Retina (tissue), 1 donor: ENCODE measurements at places on chromosomes 7 and 10.

- no peak for DNase-seq
These were observed 57.1 kb upstream of the ABLIM1 start for GRCh38 chr10:114715171-114715670.

DNA sequence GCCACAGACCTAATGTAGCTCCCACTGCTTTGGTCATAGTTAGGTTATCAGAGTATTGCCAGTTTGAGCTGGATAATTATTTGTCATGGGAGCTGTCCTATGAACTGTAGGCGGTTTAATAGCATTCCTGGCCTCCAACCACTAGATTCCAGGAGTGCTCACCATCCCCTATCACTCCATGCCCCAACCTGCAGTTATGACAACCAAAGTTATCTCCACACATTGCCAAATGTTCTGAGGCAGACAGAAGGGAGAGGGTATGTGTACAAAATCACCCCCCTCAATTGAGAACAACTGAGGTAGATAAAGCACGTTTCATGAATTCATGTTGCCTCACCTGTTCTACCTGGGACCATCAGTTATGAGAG is 119.0 kb upstream of the CACUL1 start:
- no peak for DNase-seq

GRCh38 chr10:110805292-110805691 is 66.4 kb upstream of the PDCD4 start:
- no peak for DNase-seq

GRCh38 chr10:19702215-19702614 is 114.0 kb upstream of the PLXDC2 start:
- DNase-seq: no peak

DNA sequence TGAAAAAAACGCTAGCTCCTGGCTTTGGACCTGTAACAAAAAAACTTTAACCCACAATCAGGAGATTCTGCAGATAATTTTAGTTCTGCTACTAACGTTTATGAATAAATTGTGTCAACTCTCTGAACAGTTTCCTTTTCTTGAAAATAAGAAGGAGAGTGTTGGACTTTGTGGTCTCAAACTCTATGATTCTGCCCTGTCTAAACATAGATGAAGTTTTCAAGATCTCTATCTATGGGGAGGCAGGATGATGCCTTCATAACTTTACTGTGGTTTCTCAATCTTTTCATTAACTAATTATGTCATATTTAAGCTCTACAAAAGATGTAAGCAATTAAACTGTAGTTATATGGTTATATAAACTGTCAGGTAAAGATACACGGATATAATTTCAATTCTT is 162.0 kb downstream of the REEP3 start:
- no peak for DNase-seq

DNA sequence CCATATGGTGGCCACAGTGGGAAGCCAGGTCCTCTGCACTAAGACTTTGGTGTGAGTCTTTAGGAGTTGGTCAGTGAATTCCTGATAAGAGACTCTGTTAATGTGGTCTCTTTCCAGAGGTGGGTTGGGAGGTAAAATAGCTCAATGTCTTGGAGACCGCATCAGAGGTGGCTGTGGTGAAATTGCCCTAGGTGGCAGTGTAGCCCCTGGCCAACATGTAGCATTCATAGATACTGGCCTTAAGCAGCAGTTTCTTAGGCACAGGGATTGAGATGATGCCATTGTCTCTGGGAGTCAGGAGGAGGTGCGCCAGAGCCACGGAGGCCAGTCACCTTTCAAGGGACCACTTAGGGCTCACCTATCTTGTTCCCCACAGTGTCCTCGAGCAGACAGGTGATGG is 202.8 kb downstream of the CREB5 start:
- DNase-seq: no peak

GRCh38 chr10:72006026-72006425 is 41.8 kb downstream of the CHST3 start:
- no peak for DNase-seq

GRCh38 chr7:131568510-131568909 is 12.1 kb upstream of the PODXL start:
- DNase-seq: no peak

DNA sequence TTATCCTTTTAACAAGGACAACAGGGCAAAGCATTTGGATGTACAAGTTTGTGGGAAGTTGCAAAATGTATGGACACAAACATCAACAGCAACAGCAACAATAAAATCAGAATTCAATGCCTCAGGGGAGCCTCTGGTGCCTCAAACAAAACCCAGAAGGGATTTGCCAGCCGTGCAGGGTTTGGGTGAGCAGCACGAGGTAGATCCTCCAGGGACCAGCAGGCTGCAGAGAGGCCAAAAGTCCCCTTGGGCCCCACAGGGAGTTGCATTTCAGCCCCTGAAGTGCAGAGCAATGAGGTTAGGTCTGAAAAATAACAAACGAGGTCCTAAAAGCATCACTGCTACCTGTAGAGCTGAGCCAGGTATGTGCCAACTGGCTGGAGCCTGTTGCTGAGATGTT is 51.7 kb upstream of the CPXM2 start:
- no peak for DNase-seq

DNA sequence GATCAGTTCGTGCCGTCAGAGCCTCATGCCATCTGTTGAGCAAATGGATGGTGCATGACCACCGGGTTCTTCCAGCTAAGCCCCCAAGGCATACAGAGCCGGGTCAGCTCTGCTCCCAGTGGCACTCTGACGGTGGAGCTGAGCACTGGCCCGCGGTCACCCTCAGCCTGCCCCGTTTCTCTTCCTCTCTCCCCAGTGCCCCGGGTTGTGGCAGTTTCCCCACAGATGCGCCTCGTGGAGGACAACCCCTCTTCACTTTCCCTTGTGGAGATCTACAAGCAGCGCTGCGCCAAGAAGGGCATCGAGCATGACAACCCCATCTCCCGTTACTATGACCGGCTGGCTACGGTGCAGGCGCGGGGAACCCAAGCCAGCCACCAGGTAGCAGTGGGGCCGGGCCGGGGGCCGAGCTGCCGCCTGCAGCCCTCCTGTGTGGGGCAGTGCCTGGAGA is 129.9 kb downstream of the TRRAP start:
- no peak for DNase-seq

DNA sequence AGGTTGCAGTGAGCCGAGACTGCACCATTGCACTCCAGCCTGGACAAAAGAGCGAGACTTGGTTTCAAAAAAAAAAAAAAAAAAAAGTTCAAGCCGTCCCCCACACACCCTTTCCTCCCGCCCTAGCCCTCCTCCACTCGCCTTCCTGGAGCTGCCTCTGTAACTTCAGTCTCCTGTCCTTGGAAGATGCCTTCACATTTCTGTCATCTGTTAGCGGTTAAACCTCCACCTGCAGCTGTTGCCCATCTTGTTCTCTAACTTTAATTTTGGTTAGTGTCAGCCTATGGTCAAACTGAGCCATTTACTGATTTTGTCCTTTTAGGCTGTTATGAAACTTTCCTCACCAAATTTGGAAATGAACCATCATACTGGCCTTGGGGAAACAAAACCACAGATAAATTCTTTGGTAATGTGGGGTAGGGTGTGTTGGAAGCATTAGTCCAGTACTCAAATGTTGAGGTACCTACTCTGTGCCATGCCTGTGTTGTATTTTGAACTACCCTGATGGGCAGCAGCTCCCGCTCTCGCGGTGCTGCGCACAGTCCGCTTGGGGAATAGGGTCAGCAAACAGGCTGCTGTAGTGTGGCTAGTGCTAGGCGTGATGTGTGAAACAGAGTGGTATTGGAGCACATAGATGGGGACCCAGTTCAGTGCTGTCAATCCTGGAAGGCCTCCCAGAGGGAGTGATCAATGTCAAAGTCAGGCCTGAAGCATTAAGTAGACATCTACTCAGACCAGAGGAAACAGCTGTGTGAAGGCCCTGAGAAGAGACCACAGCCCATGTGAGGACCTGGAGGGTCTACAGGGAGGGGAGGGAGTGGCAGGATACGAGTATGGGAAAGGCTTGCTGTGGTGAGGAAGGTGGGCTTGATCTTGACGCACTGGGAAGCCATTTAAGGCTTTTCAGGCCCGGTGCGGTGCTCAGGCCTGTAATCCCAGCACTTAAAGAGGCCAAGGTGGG is 26.9 kb downstream of the SFXN4 start:
- DNase-seq: no peak

- no peak for DNase-seq
These were observed 31.8 kb upstream of the GPAM start for GRCh38 chr10:112215342-112215774.

DNA sequence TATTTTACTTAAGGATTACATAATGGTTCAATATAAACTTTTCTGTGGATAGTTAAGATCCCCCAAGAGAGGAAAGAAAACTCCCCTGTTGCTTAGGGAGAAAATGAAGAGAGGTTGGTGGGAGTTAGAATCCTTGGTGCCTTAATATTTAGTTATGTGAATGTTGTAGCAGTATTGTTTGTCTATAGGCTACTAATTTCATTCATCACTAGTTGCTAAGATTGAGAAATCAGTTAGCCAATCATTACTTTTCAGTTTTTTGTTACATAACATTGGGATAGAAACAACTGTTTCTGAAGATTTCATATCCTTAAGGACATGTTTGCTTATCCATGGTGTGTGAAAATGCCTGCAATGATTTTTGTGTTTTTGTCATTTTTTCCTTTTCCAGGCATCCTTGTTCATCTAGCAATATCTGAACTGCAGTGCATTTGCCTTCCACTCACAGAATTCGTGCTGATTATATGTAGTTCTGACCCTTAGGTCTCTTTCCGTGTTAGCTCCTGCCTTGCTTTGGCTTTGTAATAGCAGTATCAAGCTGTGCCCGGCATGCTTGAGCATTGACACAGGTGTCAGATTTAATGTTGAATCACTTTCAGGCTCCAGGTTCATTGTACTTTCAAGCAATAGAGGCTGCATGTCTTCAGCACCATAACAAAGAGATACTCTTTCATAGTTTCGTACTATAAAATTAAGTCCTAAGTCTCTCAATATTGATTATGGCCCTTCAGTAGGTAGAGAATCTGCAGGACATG is 85.0 kb downstream of the PODXL start:
- no peak for DNase-seq

DNA sequence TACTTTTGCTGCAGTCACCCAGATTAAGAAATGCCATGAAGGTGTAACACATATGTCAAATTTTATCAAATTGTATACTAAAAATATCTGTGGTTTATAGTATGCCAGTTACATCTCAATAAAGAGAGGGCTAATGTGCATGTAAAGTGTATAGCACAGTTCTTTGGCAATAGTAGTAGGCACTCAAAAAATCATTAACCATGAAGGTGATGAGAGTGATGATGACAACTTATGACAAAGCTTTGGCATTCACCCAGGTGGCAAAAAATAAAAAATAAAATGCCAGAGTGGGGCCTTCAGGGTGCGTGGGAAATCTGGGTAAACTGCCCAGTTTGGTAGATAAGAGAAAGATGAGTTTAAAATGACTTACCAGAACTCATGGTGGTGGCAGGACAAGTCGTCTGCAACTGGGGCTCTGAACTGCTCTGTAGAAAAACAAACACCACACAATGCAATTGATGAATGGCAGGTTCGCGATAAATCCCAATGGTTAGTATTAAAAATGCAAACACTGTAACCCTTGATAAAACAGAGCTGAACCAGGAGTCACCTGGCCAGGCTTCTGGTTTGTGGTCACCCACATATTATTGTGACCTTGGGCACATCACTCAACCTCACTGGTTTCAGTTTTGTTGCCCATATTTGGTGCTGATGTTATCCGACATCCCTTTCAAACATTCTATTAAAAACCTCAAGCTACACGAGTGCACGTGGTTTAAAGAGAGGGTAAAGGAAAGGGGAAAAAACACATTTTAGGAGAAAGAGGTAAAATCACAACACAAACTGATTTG is 120.2 kb downstream of the SORBS1 start:
- DNase-seq: no peak

GRCh38 chr7:50954245-50954644 is 171.5 kb upstream of the GRB10 start:
- no peak for DNase-seq

GRCh38 chr10:44307691-44308090 is 77.2 kb downstream of the CXCL12 start:
- DNase-seq: no peak
